ENCODE measurements at places on chromosomes 12 and 14.

DNA sequence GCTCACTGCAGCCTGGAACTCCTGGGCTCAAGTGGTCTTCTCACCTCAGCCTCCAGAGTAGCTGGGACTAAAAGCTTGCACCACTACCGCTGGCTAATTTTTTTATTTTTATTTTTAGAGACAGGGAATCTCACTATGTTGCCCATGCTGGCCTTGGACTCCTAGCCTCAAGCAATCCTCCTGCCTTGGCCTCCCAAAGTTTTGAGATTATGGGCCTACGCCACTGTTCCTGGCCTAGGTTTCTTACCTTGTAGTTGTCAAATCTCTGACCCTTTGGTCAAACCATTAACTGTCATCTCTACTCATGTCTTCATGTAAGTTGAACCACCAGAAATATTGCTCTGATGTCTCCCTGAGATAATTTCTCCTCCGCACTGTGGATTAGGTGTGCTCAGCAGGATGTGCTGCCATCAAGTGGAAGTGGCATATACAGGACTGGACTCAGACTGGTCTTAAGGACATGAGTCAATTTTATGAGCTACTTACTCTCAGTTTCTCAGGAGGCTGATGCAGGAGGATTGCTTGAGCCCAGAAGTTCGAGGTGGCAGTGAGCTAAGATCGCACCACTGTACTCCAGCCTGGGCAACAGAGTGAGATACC, 28.5 kb downstream of the ACTR6 start:
- peak; percentile 10 for DNase-seq

DNA sequence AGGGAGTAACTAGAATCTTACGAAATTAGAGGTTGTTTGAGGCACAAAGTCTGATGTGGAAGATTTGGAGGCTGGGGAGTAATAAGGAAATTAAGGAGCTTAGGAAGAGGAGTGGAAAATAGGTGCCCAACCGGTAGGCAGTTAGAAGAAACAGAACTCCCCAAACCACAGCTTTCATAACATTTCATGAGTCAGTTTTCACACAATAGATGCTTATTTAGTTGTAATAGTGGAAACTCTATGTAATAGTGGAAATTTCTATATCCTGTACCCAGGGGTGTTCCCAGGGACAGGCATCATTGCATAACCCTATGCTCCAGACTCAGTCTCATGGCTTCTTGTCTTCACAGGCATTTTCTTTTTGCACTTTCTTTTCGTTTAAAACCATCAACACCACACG, 8.3 kb downstream of the C3AR1 start:
- peak; percentile 48 for DNase-seq

GRCh38 chr12:64452559-64453329, 824 bp downstream of the TBK1 start:
- peak; percentile 80 for DNase-seq

GRCh38 chr14:80602946-80603345, 338.6 kb downstream of the CEP128 start:
- DNase-seq: no peak

DNA sequence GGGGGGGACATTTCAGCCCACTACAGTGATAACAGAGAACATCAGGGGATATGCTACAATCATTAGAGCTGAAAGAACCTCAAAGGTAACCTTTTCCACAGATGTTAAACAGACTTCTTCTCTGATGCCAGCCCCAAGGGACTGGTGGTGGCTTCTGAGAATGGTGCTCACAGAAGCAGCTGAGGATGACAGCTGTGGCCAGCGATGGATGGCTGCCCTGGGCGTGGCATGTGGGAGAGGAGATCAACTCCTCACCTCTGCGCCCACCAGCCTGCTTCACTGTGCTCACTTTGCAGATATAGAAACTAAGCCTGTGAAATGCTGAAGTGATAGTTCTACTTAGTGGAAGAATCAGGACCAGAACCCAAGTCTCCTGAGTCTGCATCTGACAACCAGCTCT, 33.0 kb downstream of the FOXN3 start:
- no peak for DNase-seq

DNA sequence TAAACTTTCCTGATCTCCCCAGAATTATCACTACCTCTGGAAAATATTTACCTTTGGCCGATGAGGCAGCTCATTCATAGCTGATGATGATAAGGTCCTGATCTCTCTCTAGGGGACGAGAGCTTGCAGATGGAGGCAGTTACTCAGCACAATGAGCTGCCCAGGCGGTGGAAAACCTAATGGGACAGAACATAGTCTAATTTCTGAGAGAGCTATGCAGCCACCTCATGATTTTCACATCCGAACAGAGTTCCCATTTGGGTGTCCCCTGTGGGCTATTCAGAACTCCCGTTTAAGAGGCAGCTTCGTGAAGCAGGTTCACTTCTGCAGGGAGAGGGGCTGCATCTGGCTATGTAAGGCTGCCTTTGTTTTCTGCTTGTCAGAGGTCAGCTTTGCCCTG, 724.6 kb upstream of the TMEM132C start:
- no peak for DNase-seq

DNA sequence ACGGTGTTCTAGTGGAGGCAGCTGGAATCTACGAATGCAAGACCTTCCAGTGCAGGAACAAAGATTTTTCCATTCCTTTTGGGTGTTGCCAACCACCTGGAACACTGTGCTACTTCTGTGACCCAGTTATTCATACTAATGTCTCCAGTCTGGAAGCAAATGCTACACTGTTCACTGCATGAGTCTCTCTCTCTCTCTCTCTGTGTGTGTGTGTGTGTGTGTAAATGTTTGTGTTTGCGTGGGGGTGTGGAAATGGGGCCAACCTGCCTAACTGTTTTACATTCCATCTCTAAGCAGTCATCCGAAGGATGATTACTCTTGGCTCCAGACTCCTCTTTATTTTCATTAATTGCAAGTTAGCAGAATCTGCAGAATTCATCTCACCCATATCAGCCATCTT, 29.9 kb upstream of the YBX3 start:
- DNase-seq: peak; percentile 42

DNA sequence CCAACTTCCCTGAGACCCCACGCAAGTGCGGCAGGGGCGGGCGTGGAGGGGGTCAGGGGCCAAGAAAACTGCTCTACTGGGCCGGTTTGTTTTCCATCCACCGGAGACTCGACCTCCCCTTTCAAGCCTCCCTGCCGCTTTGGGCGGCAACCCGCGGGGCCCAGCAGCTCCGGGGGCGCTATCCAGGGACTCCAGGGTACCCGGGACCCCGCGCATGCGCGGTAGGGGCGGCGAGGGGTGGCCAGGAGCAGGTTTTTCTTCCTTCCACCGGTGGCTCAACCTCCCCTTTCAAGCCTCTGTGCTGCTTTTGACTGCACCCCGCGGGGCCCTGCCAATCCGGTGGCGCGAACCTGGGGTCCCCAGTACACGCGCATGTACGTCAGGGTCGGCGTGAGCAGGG, 323.5 kb downstream of the ALG10 start:
- DNase-seq: no peak

GRCh38 chr14:93510056-93510455, 79.3 kb downstream of the UNC79 start:
- no peak for DNase-seq

GRCh38 chr12:5170844-5171243, 127.2 kb downstream of the KCNA5 start:
- no peak for DNase-seq

GRCh38 chr14:59427653-59428580, 37.3 kb downstream of the GPR135 start:
- DNase-seq: peak; percentile 61

- peak; percentile 34 for DNase-seq
These were observed 78.3 kb downstream of the AACS start for GRCh38 chr12:125143491-125143890.

DNA sequence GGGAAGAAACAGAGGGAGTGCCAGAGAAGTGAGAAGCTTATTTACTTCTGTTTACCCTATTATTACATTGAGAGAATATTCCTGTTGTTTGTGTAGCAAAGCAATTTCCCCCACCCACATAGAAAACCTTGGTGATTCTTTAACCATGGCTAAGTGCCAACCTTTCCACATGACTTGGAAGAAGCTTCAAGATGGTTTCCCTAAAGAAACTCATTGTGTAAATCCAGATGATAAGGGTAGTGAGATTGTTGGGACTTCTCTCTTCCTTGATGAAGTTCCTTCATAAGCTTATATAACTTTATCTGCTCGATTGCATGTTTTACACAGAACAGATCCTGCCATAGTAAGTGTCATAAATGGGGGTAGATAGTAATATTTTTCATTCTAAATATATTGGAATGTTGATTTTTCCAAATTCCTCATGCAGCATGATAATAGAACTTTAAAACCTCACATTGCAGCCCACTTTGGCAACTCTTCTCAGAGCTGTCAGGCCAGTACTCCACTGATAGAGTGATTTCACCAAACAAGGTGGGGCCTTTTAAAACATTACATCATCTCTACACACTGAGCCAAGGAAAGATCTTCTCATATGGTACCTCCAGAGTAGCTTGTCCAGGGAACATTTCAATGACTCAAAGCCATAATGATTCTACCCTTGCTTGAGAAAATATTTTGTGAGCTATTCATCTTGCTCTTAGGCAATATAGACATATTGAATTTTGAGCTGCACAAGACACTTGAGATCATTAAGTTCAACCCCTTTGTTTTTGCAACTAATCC, 47.8 kb upstream of the KIF21A start:
- peak; percentile 18 for DNase-seq

GRCh38 chr14:102717276-102717675, 60.0 kb upstream of the TRAF3 start:
- peak; percentile 14 for DNase-seq

GRCh38 chr12:97404543-97404942, 58.1 kb upstream of the RMST start:
- DNase-seq: peak; percentile 3

- no peak for DNase-seq
These were observed at the start of gene CLEC4C for GRCh38 chr12:7747246-7747645. Gene CLEC4C, minus strand, starts transcription at chr12:7747375. Its CDS starts 27 bp downstream, at chr12:7747348.

DNA sequence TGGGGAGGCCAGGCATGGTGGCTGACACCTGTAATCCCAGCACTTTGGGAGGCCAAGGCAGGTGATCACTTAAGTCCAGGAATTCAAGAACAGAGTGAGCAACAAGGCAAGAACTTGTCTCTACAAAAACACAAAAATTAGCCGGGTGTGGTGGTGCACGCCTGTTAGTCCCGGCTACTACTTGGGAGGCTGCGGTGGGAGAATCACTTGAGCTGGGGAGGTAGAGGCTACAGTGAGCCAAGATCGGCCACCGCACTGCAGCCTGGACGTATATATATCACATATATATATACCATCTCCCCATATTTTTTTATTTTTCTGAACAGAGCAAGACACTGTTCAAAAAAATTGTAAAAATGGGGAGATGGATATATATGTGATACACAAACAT, 19.5 kb downstream of the CKAP4 start:
- no peak for DNase-seq

- no peak for DNase-seq
These were observed 1.5 kb upstream of the ZFYVE26 start for GRCh38 chr14:67817750-67818438.

- no peak for DNase-seq
These were observed 14.1 kb downstream of the ABCD2 start for GRCh38 chr12:39605501-39605900.

DNA sequence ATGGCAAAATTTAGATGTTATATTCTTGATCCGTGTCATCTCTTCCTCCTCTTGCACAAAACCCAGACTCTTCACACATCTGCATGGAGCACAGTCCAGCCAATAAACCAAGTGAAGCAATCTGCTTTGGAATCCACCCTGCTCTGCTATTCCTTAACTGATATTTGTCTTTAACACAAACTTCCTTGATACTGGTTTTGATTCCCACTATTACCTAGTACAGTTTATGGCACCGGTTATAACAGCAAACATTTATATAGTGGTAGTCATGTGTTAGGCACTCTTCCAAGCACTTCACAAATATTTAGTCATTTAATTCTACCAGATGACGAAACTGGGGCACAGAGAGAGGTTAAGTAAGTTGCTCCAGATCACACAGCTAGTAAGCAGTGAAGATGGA, 12.5 kb downstream of the STYK1 start:
- peak; percentile 16 for DNase-seq

Data from fibroblast of skin of abdomen (primary cell).